ENCODE measurements at places on chromosomes 13 and 19.

- peak; percentile 8 for DNase-seq
Observed at GRCh38 chr19:6971366-6971765, 49.9 kb downstream of the MBD3L2B start.

DNA sequence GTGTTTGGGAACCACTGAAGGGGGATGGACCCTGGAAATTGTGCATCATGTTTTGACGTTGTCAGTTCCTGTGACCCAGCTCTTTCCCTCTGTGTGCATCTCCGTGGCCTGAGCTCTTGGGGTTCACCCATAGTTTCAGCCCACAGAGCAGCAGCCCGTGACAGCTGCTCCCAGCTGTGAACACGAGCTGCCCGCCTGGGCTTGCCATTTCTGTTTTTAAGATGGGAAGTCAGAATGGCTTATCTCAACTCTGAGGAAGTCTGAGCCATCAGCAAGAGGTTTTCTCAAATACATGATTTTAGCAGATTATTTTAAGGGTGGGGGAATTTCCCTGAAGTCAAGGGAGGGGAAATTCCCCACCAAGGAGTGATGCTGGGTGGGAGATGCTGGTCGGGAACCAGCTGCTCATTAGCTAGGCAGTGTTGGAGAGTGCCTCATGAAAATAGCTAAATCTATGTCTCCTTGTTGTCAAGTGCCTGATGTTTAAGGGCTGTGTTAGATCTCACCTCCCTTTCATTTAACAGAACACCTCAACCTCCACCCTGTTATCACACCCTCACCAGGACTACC is 34.8 kb upstream of the C1QTNF9 start:
- no peak for DNase-seq

GRCh38 chr13:109785141-109785891 is 1.1 kb downstream of the IRS2 start:
- DNase-seq = peak; percentile 84

GRCh38 chr19:55642153-55643002 is 1.1 kb upstream of the ZNF581 start:
- peak; percentile 51 for DNase-seq

- DNase-seq = no peak
Observed at GRCh38 chr13:50511877-50512341, 331.6 kb downstream of the DLEU7 start.

GRCh38 chr19:15169541-15170285 is 31.1 kb downstream of the NOTCH3 start:
- DNase-seq = no peak

GRCh38 chr19:36151144-36152018 is 866 bp downstream of the COX7A1 start:
- DNase-seq = peak; percentile 27

DNA sequence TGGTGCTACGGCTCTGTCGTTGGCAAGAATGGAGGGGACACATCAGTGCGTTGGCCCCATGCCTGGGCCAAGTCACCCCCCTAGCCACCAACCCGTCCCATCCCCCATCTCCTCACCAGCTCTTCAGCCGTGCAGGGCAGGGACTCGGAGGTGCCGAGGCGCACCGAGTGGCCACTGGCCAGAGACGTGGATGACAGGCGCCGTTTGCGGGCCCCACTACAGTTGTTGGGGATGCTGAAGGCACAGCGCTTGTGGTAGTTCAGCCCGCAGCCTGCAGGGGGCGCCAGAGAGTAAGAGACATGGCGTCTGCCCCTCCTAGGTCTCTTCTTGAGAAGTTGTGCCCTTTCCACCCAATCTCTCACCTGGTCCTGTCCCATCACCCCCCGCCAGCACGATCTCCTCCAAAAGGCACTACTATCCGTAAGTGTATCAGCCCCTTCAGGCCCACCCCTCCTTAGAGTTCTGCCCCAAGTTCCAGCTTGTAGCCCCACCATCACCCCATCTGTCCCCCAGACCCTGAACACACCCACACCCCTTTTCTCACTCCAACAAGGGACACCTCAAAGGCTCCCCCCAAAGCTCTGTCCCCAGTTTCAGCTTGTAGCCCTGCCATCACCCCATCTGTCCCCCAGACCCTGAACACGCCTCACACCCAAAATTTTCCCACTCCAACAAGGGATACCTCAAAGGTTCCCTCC is 12.4 kb downstream of the PRKD2 start:
- DNase-seq = no peak

- DNase-seq = no peak
Observed at GRCh38 chr13:100349594-100349993, 239.0 kb downstream of the GGACT start.

DNA sequence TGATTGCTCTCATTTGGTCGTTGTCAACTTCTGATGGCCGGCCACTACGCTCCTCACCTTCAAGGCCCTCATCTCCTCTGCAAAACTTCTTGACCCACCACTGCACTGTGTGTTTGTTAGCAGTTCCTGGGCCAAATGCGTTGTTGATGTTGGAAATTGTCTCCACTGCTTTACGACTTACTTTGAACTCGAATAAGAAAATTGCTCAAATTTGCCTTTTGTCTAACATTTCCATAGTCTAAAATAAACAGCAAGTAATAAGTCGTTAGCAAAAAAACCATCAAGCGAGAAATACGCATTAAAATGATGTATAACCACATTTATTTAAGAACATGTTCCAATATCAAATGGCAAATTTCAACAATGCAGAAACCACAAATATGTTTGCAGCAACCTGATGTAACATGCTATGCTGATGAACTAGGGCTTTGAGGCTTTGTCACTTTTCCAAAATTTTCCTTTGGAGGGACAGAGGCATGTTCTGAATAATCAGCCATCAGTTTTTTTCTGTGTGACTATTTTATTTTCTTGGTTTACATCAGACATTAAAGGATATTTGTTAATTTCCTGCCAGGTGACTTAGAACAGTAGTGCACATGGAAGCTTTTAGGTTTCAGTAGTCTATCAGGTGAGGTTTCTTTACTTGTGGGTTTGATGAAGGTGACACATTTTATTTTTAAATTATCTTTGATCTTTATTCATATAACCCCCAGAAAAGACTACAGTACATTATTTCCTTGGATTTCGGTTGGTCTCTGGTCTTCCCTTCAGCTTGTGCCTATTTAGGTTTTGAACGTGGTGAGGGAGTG is 74.7 kb upstream of the TEX29 start:
- peak; percentile 38 for DNase-seq

DNA sequence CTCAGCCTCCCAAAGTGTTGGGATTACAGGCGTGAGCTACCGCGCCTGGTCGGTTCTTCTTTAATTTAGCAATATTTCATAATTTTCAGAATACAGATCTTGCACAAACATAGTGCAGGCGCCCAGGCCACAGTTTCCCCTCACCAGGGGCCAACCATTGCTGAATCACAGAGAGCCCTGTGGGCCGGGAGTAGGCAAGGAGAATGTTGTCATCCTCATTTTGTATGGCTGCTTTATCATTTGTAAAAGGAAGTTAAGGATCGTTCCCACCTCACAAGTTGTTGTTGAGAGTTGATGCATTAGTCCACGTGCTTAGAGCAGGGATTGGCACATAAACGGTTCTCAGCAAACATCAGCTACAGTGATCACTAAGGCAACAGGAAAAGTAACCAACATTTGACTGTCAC is 30.2 kb downstream of the MEIS3 start:
- no peak for DNase-seq

DNA sequence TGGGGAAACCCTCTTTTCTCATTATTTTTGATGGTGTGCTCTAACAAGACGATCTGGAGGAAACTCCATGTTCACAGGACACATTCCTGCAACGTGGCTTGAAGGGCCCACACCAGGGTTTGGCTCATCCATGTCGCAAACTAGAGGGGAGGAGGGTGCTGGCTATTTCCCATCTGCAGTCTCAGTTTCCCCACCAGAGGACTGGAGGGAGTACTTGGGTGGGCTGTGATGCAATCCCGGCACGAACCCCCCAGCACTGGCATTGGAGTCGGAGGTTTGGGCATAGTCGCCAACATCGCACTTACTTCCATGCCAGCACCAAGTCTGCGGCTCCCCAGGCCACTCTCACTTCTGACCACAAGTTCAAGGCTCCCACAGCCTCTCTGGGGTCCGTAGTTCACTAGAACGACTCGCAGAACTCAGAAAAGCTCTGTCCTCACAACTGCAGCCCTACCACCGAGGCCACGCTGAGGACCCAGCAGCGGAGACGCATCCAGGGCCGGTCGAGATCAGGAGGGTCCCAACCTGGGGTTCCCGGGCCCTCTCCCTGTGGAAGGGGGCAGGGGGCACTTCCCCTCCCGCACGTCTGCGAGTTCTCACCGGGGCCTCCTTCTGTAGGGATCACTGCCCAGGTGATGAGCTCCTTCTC is 165.6 kb upstream of the SOX1 start:
- DNase-seq = no peak

DNA sequence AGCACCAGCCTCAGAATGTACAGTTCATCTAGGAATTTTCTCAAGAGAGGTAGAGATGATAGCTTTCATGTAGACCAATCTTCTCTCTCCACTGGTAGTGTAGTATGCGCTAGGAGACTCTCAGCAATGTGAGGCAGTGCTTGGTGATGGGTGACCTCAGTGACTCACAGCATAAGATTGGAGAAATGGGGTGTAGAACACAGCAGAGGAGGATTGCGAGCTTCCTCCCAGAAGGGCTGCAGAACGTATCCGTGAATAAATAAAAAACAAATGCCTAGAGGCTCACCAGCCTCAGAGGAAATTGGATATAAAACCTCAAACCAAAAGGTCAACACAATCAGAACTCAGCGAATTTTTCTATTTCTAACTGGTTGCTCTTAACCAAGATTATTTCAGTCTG is 182.9 kb upstream of the RXFP2 start:
- DNase-seq = peak; percentile 76

GRCh38 chr13:53821632-53822031 is 793.0 kb downstream of the OLFM4 start:
- no peak for DNase-seq

DNA sequence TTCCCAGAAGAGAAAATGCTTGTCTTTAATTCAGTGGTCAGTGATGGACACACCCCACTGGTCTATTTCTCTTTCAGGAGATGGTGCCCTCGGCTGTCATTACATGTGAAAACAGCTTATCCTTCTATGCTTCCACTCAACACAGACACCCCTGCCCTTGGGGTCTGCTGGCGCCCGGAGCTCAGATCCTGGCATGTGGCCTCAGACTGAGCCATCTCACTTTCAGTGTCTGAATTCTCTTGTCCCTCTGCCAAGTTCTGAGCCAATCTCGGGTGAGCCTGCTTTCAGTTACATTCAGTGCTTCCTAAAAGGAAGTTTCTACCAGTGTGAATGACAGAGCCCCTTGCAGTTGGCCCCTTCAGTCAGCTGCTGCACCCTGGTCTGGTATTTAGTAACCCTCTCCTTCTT is 293.6 kb downstream of the DNAJC15 start:
- peak; percentile 72 for DNase-seq

GRCh38 chr19:33134571-33135041 is 2.7 kb downstream of the WDR88 start:
- DNase-seq = no peak

DNA sequence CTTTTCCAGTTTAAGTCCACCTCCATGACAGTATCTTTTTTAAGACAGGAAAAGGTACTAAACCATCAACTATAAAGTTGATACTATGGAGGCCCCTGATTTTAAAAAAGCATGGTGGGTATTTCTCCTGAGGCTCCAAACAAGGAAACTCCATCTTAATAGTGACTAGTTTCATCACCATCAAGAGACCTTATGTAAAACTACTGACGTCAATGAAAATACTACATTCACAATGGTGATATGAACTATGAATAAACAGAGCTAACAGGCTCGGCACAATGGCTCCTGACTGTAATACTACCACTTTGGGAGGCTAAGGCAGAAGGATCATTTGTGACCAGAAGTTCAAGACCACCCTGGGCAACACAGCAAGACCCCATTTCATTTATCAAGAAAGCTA is 162.7 kb downstream of the KLF12 start:
- DNase-seq = no peak

GRCh38 chr13:113119822-113120189 is 2.8 kb upstream of the F10 start:
- DNase-seq = no peak

GRCh38 chr13:107650081-107650701 is 565.1 kb downstream of the LIG4 start:
- peak; percentile 64 for DNase-seq

DNA sequence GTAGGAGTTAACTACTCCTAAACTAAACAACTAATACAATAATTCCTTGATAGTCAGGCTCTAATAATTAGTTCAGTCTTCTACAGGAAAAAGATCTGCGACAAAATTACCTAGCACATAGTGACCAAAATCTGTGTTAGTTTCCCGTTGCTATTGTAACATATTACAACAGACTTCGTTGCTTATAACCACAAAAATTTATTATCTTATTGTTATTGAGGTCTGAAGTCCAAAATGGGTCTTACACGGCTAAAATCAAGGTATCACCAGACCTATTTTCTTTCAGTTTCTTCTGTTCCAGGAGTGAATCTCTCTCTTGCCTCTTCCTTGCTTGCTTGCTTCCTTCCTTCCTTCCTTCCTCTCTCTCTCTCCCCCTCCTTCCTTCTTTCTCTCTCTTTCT is 993.6 kb upstream of the SPRY2 start:
- DNase-seq = no peak

DNA sequence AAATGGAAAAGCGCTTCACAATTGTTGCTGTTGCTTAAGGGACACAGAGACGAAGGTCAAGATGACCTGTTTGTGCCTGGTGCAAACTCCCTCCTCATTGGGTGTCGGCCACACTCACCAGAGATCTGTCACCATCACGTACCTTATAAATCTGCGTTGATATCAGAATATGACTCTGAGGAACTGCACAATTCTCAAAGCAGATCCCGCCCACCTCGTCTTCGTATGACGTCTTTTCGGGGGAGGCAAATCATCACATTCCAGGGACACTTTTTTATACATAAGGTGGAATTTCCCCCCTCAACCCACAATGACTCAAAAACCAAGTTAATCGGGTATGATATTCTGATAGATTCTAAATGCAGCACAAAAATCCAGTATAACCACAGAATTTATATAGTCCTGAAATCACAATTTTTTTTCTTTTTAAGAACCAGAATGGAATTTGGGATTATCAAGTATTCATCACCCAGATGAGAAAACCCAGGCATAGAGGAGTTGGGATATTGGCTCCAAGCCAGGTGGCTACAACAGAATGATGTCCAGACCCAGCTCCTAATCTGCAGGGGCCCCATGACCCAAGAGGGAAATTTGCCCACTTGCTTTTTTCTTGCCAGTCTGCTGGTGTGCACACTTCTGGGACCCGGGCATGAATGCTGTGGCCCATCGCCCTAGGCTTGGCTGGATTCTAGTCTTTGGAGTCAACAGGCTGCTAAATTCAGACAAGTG is 50.6 kb upstream of the MTIF3 start:
- no peak for DNase-seq
